Kidney epithelial cell (primary cell): ENCODE measurements at places on chromosomes 7 and 10. TPM values are rescaled to one million over a fixed set of nuclear protein-coding genes. Genes with fewer than 3 reads are reported as not detected.

ANKIB1 gene
- total RNA-seq: 37.1 and 42.7 TPM in 2 replicates

CDHR3 gene
- 0.55 and 0.96 TPM in 2 replicates for total RNA-seq

XRCC2 gene
- 2.1 and 3.2 TPM in 2 replicates for total RNA-seq

GPR15LG gene
- not detected in 2 replicates for total RNA-seq

PRKCQ gene
- total RNA-seq: 7.7 and 8.1 TPM in 2 replicates

CPA1 gene
- not detected in 2 replicates for total RNA-seq

PNPLA8 gene
- total RNA-seq: 22.3 and 26.3 TPM in 2 replicates

SLC26A3 gene
- not detected in 2 replicates for total RNA-seq

PIK3AP1 gene
- total RNA-seq: 8.9 and 10.5 TPM in 2 replicates

LRIT1 gene
- total RNA-seq: not detected in 2 replicates

EGFR gene
- total RNA-seq: 67.2 and 76.7 TPM in 2 replicates

WDFY4 gene
- not detected in 2 replicates for total RNA-seq

MYOZ1 gene
- 0.55 and 0.92 TPM in 2 replicates for total RNA-seq

MRPL43 gene
- 84.1 and 92.3 TPM in 2 replicates for total RNA-seq

MUC12 gene
- total RNA-seq: 2.9 and 4.2 TPM in 2 replicates

SGCE gene
- total RNA-seq: 24.9 and 33.6 TPM in 2 replicates

FAM241B gene
- total RNA-seq: 10.3 and 14.0 TPM in 2 replicates

PAX2 gene
- 5.1 and 7.9 TPM in 2 replicates for total RNA-seq

CPSF4 gene
- total RNA-seq: 31.7 and 38.4 TPM in 2 replicates

GDF10 gene
- not detected in 2 replicates for total RNA-seq

APBB1IP gene
- total RNA-seq: 0.07 and 1.8 TPM in 2 replicates

PRKG1 gene
- total RNA-seq: 1.3 and 2.6 TPM in 2 replicates

SCART1 gene
- 0.14 TPM in 1 of 2 replicates, not detected in the other for total RNA-seq

TACC2 gene
- 25.2 and 26.9 TPM in 2 replicates for total RNA-seq

SPDYE8 gene
- total RNA-seq: not detected in 2 replicates

WIPF3 gene
- 0.46 and 0.68 TPM in 2 replicates for total RNA-seq

HGF gene
- total RNA-seq: not detected in 2 replicates

FAM13C gene
- total RNA-seq: 0.21 TPM in 1 of 2 replicates, not detected in the other

DMBT1 gene
- under 0.01 and 0.13 TPM in 2 replicates for total RNA-seq

GATA3 gene
- total RNA-seq: 7.2 and 10.9 TPM in 2 replicates

ERV3-1 gene
- 6.5 and 8.8 TPM in 2 replicates for total RNA-seq

RALA gene
- 72.8 and 79.2 TPM in 2 replicates for total RNA-seq

VAX1 gene
- total RNA-seq: 0.08 TPM in 1 of 2 replicates, not detected in the other

JAZF1 gene
- 0.96 and 1.3 TPM in 2 replicates for total RNA-seq

PLCE1 gene
- total RNA-seq: 0.55 and 0.84 TPM in 2 replicates

PRSS37 gene
- not detected in 2 replicates for total RNA-seq

RNLS gene
- total RNA-seq: 24.7 and 25.9 TPM in 2 replicates

CLDN3 gene
- total RNA-seq: 100 and 123 TPM in 2 replicates

KEL gene
- total RNA-seq: not detected in 2 replicates

ZNF722 gene
- total RNA-seq: not detected in 2 replicates

CALHM3 gene
- not detected in 2 replicates for total RNA-seq

CHST15 gene
- total RNA-seq: 18.1 and 24.2 TPM in 2 replicates

LRGUK gene
- total RNA-seq: 0.41 and 0.42 TPM in 2 replicates

TMEM72 gene
- not detected in 2 replicates for total RNA-seq

NEURL1 gene
- 1.3 and 2.1 TPM in 2 replicates for total RNA-seq

CYP3A7 gene
- total RNA-seq: not detected in 2 replicates

RAMP3 gene
- not detected in 2 replicates for total RNA-seq

HMX3 gene
- total RNA-seq: 0.08 TPM in 1 of 2 replicates, not detected in the other

MAT1A gene
- total RNA-seq: 0.38 TPM in 1 of 2 replicates, not detected in the other
